ENCODE measurements at places on chromosomes 3 and 15.

DNA sequence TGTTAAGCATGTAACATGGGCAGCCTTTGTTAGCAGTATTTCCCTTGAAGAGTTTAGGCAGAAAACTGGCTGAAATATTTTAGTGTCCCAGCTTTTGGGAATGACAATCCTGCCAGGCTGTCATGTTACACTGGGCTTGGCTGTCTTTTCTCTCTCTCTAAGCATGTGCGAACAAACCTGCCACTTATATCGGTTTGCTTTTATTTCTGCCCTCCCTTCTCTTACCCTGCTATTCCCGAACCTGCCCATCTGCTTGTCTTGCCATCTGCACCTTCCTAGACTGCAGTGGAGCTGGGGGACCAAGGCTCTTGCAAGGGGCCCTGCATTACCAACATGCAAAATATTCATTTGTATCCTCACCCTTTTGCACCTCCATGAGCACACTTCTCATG is 339.6 kb downstream of the EPHB1 start:
- DNase-seq = no peak

DNA sequence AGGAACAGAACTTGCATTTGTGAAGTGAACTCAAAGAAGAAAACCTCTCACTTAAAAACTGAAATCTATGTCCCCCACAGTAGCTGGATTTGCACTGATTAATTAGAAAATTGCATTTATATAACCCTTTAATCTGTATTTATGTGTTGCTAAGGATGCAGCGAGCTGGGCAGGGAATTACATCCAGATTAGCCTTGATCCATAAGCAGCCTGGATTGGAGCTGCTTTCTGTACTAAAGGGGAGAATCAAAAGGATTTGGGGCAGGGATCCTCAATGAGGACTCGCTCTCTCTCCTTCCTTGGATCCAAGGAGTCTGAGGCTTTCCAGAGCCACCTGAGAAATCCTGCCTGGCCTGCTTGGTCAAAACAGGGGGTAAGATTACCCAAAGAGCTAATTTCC is 125.9 kb downstream of the TLE3 start:
- no peak for DNase-seq

GRCh38 chr3:194035406-194036138 is 100.4 kb upstream of the HES1 start:
- DNase-seq = no peak

DNA sequence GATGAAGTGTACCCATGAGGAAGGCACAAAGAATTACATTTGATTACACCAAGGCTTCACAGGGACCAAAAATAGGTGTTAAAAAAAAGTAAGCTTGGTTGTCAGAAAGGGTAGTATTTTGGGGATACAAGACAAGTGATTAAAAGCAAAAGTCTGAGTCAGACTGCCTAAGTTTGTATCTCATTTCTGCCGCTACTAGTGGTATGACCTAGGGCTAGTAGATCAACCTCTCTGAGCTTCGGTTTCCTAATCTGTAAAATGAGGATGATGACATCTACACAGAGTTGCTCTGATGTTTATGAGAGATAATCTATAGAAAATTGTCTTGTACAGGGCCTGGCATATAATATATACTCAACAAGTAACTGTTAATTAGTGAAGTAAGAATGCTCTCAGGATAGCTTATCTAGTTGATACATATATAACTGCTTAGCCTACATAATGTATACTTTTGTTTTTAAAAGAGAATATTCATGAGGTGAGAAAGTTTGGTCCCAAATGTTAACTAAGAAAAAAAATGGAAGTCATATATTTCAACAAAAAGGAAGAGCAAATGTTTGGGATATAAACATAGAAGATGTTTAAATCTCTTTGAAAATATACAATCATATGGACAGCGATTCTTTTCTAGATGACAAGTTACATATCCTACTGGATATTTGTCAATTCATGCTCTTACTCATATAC is 163.0 kb upstream of the SLC2A2 start:
- DNase-seq = no peak

- no peak for DNase-seq
Measured at GRCh38 chr3:97228966-97229365, 414.6 kb downstream of the EPHA6 start.

GRCh38 chr15:80199869-80200268 is 47.1 kb downstream of the FAH start:
- DNase-seq = no peak

- DNase-seq = no peak
Measured at GRCh38 chr15:31383139-31383538, 56.5 kb downstream of the KLF13 start.

- no peak for DNase-seq
Measured at GRCh38 chr3:45885979-45886705, at the start of gene CCR9. CCR9 (plus strand) TSS chr3:45886543; CDS start chr3:45894934, 8,391 bp downstream.

DNA sequence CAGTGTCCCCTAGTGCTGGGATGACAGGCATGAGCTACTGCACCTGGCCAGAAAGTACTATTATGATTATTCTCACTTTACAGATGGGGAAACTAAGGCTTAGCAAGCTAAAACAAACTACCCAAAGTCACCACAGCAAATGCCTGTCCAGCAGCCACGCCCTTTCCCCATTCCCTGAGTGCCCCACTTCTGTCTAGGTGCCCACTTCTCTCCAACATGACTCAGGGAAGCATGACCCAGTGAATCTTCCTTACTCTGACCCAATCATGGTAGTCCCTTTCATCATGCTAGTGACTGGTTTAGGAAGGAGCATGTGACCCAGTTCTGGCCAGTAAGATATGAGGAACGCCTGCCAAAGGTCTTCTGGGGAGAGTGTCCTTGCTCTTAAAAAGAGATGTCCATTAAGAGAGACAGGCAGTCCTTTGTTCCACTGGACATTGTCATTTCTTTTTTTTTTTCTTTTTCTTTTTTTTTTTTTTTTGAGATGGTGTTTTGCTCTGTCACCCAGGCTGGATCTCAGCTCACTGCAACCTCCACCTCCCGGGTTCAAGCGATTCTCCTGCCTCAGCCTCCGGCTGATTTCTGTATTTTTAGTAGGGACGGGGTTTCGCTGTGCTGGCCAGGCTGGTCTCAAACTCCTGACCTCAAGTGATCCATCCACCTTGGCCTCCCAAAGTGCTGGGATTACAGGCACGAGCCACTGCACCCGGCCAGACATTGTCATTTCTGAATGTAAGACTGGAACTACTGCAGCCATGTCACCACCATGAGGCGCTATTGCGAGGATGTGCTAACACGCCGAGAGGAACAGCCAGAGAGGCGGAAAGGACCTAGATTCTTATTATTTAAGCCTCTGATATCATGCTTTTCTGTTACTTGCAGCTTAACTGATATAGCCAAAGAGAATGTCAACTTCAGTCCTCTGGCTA is 19.8 kb downstream of the MEGF11 start:
- peak; percentile 27 for DNase-seq

- DNase-seq = no peak
Measured at GRCh38 chr3:66497288-66497984, 3.4 kb downstream of the LRIG1 start.

DNA sequence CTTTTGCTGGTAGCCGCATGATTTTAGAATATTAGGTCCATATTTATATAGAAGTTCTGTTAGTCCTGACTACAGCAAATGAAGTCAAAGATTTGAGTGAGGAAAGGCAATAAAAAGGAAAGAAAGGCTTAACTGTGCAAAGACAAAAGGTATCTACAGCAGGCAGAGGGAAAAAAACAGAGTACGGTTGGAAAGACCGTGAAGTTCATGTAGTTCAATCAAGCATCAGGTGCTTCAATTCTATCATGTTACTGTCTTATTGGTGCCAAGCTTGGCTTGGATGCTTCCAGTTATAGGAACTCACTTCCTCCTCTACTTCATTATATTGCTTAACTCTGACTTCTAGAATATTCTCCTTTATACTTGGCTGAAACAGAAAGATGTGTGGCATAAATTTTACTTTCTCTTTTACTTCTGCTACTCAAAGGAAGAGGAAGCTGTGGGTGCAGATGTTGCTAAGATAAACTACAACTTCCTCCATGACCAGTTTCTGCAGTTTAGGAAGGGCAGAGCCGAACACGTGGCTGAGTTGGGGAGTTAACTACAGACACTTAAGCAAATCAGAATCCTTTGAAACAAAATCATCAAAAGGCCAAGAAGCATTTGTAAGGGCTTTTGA is 72.6 kb upstream of the ZBED2 start:
- DNase-seq = peak; percentile 96

DNA sequence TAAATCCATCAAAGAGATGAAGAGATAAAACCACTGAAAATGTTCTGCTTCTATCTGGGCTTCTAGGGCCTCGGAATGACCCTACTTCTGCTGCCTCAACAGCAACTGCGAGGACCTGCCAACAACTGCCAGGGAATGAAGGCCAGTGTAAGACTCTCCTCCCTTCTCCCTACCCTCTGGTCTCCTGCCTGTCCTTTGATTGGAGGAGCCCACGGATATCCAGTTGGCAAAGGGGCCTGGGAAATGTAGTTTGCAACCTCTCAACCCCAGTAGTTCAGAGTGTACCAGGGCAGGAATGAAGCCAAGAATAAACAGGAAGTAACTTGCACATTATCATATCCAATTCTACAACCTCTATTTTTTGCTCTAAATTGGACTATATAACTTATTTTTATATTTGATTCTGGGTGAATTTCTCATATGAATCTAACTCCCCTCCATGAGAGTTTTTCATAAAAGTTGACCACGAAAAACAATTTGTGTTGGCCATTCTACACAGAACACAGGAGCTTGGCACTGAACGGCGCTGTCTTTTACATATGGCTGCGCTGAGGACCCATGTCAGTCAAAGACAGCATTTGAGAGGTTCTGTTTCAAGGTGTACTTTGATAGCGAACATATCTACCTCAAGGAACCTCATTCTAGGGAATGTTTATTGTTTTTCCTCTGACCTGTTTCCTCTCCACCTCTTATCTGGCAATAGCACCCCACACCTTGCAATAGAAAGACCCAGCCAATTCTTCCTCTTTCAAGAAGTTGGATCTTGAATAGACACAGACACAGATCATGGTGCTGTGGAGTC is 91.1 kb upstream of the RNF7 start:
- peak; percentile 90 for DNase-seq

DNA sequence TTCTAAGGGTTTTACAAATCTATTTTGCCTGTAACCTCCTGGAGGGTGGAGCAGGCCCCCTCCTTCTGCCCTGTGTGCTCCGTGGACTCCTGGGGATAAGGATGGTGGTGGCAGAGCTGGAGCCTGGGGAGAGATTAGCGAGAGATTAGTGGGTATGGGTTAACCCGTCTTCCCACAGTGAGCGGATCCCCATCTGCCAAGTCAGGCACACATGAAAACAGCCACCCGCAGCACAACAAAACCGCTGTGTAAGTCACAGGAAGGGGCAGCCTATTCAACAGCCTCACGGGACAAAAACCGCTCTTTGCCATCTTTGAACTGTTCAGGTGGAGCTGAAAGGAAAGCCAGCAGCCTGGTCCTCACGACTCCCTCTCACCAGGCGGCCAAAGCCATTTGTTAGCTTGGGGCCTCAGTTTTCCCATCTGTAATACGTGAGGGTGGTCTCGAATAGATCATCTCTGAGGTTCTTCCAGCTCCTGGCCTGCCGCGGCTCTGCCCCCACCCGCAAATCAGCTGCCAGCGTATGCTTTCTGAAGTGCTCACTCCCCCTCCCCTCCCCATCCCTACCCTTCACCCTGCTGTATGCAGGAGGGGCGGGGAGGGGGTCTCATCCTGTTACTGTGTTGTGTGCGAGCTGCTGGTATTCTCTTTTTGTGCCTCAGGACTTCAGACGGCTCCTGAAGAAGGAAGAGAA is 43.6 kb downstream of the PDIA5 start:
- DNase-seq = no peak

GRCh38 chr3:141391298-141391990 is 23.1 kb downstream of the ZBTB38 start:
- DNase-seq = no peak

- no peak for DNase-seq
Measured at GRCh38 chr15:65171428-65171827, 13.7 kb downstream of the CLPX start.

DNA sequence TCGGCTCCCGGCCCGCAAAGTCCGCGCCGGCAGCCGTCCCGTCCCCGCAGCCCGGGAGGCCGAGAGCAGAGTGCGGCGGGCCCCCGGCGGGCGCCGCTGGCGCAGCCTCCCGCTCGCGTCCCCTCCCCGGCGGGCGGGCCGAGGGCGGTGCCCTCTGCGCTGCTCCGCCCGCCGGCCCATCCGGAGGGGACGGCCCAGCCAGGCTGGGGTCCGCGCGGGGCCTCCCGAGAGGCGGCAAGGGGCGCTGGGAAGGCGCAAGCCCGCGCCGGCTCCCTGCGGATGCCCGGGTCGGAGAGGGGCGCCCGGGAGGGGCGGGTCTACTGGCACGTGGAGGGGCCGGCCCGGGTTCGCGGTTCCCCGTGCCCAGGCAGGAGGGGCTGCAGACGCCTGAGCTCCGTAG is at the start of the genes CLCN2 and POLR2H:
Gene CLCN2 (minus strand): TSS at position 74 of the 400 bp plus-strand sequence. CDS start 126 bp downstream, outside the sequence.
Gene POLR2H (plus strand): TSS at position 179 of the 400 bp plus-strand sequence. CDS start 1,783 bp downstream, outside the sequence.
- no peak for DNase-seq

- DNase-seq = no peak
Measured at GRCh38 chr15:80736560-80736959, 41.5 kb downstream of the ABHD17C start.

- no peak for DNase-seq
Measured at GRCh38 chr3:58659051-58659675, 7.4 kb downstream of the FAM3D start.

DNA sequence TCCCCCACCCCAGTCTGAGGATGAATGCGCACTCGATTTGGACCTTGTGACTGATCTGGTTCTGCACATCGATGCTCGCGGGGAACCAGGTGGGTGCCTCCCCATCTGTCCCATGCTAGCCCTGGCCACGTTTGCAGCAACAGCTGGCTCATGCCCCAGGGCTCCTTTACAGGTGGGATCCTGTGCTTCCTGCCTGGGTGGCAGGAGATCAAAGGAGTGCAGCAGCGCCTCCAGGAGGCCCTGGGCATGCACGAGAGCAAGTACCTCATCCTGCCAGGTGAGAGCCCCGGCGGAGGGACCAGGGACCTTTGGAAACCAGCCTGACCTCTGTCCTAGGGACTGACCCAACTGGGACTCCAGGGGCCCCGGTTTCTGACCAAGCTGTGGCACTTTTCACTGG is 44.3 kb downstream of the DHX30 start:
- no peak for DNase-seq

DNA sequence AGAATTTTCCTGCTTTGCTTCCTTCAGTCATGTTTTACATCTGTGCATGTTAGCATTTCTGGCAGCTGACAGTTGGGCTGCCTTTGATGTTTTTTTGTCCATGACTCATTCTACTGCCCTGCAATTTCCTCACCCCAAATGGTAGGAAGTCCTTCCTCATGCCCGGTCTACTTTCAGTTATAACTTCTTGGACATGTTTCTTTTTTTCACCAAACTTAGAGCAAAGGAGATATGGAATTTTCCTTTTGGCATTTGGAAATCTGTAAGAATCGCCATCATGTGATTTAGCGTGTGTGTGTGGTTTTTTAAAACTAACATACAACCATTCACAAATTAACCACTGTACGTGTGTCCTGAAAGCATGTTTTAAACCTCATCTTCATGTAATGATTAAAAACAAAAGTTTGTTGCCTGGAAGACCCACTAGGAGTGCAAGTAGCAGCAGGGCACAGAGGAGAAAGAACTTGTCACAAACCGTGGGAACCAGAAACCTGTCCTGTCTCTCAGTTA is 430.7 kb upstream of the CFAP20DC start:
- DNase-seq = no peak

Measured in KBM-7 (cell line).